GM23248 (cell line): ENCODE measurements at places on chromosomes 16 and 17.
A peak's percentile ranks its signal among the peaks of the same experiment; 100 is the strongest.

DNA sequence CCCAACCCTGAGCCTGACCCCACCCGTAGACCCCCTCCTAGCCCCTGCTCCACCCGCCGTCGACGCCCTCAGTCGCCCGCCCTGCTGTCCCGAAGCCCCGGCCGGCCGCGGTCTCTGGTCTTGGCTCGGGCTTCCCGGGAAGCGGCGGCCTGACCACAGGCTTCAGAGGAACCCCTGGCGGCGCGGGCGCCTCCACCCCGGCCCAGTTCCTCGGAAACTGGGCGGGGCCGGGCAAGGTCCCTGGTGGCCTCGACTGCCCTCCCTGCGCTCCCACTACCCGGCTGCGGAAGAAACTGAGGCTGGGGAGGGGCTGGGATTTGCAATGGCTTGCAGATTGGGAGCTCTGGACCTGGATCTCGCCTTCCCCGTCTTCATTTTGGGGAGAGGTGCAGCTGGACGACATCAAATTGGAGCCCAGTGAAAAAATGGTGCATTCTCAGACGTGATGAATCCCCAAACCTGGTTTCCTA, 692 bp upstream of the SOCS1 start:
- peak; percentile 79 for DNase-seq

DNA sequence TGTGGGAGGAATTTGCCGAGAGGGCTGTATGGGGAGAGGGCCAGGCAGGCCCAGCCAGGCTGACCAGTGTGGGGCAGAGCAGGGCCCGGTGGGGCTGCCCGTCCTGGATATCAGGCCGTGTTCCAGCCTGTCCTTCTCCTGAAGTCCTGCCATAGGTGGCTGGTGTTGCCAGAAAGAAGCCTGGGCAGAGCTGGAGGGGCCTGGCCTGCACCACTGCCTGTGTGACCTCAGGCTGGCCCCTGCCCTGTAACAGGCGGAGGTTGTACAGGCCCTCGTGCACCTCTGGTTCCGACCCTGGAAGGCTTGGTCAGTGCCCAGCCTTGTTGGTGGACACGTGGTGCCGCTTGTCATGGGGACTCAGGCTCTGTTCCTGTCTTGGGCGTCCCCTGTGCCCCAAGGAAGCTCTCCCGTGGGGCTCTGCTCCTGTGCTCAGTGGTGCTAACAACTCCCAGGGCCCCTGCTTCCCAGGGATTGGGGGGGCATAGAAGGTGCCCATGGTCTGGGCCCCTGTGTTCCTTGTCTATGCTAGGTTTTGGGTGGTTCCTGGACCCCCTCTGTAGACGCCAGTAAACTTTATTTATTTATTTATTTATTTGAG, 33.3 kb downstream of the ADCY7 start:
- no peak for DNase-seq

DNA sequence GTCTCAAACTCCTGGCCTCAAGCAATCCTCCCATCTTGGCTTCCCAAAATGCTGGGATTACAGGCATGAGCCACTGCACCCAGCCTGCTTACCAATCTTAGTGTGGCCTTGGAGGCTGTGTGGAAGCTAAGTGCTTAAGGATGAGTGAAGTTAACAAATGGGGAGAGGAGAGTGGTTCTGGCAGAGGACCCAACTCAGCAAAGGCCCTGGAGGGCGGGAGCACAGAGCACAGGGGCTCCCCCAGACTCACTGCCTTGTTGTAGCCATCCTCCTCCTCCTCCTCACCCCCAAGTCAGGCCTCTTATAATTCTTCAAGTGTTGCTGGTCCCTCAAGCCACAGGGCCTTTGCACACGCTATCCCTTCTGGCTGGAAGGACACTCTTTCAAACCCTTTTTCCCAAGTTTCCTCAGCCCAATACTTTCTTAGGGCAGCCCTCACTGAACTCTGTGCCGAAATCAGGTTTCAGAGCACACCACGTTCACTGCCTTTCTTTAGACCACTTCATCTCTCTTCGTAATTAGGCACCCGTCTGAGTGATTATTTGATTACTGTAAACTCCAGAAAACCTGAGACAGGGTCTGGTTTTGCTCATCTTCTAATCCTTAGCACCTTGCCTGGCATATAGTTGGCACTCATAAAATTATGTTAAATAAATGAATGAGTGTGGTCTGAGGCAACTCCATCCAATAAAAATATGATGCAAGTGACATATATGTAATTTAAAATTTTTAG, 23.4 kb downstream of the NGFR start:
- DNase-seq = no peak

- no peak for DNase-seq
Measured at GRCh38 chr16:82185012-82185411, 15.0 kb upstream of the MPHOSPH6 start.

DNA sequence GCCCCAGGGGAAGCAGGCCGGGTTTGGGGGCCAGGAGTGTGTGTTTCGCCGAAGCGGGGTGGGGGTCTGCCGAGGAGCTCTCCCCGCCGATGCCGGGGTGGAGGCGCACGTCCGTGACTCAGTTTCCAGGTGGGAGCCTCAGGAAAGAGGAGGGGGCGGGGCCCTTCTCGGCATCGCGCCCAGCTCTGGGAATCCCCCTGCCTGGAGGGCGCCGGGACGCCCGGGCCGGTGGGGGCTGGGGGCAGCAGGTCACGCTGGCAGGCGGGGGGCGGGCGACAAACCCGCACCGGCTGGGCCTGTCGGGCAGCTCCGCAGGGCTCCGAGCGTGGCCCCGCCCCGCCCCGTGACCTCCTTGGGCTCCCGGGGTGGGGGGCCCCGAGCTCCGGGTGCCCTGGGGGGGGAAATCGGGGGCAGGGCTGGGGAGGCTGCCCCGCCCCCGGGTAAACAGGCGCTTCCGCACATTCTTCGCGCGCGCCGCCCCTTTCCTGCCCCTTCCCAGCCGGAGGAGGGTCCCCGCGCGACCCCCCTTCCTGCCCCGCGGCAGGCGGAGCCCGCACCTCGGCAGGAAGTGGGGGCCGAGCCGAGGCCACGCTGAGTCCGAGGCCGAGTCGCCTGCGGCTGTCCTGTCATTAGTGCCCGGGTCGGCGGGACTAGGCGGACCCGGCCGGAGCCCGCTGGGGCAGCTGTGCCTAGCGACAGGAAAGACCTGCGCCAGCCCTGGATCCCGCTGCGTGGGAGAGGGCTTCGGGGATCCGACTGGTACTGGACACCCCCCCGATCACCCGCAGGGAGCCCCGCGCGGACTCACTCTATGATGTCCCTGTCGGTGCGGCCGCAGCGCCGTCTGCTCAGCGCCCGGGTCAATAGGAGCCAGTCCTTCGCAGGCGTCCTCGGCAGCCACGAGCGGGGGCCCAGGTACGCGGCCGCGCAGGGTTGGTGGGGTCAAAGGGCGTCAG, 9.3 kb downstream of the RIPOR1 start:
- DNase-seq = peak; percentile 50

DNA sequence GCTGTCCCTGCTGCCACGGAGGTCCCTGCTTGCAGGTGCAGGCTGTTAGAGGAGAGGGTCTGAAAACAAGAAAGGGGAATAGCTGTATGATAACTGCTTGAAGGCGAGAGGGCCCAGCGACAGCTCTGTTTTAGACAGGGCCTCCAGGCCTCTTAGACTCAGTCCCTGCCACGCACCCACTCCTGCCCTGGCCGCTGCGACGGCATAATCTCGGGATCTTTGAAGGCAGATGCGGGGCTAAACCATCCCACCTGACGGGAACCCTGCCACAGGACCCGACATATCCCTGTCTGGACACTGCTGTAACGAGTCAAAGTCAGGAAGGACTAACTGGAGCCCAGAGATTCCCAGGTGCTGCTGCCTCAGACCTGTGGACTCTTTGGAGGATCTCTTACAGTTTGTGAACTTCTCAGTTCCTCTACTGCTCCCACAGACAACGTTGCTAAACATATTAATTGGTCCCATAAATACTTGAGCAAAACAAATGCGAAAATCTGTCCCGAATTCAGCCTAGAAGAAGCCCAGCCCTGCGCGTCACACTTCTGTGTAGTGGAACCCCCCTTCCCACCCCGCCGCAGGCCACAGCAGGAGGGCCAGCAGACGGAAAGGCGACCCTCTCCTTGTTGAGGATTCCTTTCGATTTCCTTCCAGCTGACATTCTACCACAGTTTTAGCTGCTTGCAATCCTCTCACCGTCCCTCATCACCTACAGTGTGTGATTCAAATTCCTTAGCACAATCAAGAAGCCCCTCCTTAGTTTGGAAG, 998 bp upstream of the TMEM11 start:
- DNase-seq = peak; percentile 69
